ENCODE measurements at places on chromosomes 4 and X. TPM values are rescaled to one million over a fixed set of nuclear protein-coding genes. Genes with fewer than 3 reads are reported as not detected.

DNA sequence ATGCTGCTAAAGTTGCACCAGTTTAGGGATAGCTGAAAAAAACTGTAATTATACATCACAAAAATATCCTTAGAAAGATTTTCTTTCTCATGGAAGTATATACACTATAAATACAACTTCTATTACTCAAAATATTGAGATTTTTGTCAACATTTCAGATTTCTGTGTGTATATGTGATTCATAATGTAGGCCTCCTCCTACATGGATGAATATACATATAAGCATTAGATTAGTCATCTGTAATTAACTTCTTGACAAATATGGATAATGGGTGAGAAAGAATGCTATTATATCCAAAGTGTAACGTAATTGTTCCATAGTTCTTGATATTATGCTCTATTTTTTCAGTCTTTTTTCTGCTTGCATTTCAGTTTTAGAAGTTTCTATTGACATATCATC is 124.9 kb downstream of the CBLL2 start:
- DNase-seq = no peak
- H3K27ac ChIP-seq = no peak overlapping the region
- H3K27me3 ChIP-seq = no peaks in the 10 kb centered on the region
- no peaks in the 10 kb centered on the region for H3K4me1 ChIP-seq

DNA sequence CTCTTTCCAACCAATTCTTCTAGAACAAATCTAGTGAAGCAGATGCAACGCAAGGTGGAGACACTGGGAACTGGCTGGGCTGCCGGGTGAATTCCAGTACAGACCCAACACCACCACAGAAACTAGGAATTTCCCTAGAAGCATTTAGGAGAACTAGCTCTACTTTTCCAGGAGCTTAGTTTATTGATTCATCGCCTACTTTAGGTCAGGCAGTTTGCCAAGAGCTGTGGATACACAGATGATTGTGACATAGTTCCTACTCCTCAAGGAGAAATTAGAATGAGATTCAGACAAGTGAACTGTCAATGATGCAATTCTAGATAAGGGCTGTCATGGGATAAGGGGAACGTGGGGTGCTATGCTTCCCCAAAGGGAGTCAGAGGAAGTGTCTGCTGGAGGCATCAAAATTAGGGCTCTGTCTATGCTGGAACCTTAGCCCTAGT is 350.0 kb downstream of the CAMK2D start:
- H3K4me3 ChIP-seq = no peak overlapping the region
- H3K4me1 ChIP-seq = no peaks in the 10 kb centered on the region
- no peak overlapping the region for H3K27ac ChIP-seq
- H3K36me3 ChIP-seq = no peaks in the 10 kb centered on the region
- H3K27me3 ChIP-seq = no peaks in the 10 kb centered on the region

GRCh38 chr4:109191216-109191615 is 111.2 kb downstream of the COL25A1 start:
- no peaks in the 10 kb centered on the region for H3K4me1 ChIP-seq
- H3K36me3 ChIP-seq = no peaks in the 10 kb centered on the region
- H3K27ac ChIP-seq = no peak overlapping the region
- no peak for DNase-seq
- no peak overlapping the region for H3K4me3 ChIP-seq

DNA sequence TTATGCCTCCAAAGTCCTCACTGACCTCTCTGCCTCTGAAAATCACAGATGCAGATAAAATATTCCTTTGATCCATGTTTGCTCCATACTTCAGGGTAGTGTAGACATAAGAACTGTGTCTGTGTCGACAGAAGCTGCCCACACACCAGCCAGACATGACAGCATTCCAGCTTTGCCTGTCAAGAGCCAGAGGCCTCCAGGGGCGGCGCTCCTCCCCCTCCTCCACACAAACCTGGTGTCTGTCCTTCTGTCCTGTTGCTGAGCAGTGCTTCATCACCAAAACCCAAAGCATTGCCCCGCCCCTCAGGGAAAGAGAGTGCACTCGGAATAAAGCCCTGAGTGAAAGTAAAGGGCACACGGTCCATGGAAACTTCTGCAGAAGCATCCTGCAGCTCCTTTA is 379.4 kb downstream of the FBXW7 start:
- H3K36me3 ChIP-seq = no peaks in the 10 kb centered on the region
- DNase-seq = no peak
- H3K27me3 ChIP-seq = no peaks in the 10 kb centered on the region
- no peak overlapping the region for H3K27ac ChIP-seq
- no peaks in the 10 kb centered on the region for H3K4me1 ChIP-seq

- no peaks in the 10 kb centered on the region for H3K27me3 ChIP-seq
- H3K36me3 ChIP-seq = no peaks in the 10 kb centered on the region
- no peak overlapping the region for H3K4me3 ChIP-seq
- no peak for DNase-seq
- no peaks in the 10 kb centered on the region for H3K4me1 ChIP-seq
These were observed 26.4 kb upstream of the ARSJ start for GRCh38 chr4:114005569-114006442.

- no peak for DNase-seq
- H3K27ac ChIP-seq = no peak overlapping the region
- no peaks in the 10 kb centered on the region for H3K4me1 ChIP-seq
- H3K4me3 ChIP-seq = no peak overlapping the region
- no peaks in the 10 kb centered on the region for H3K36me3 ChIP-seq
These were observed 42.5 kb downstream of the FAAH2 start for GRCh38 chrX:57329008-57329407.

- H3K27ac ChIP-seq = no peak overlapping the region
- no peaks in the 10 kb centered on the region for H3K4me1 ChIP-seq
- H3K4me3 ChIP-seq = no peak overlapping the region
- peaks cover 19% of the 10 kb centered on the region for H3K27me3 ChIP-seq
- H3K36me3 ChIP-seq = no peaks in the 10 kb centered on the region
- no peak for DNase-seq
These were observed 82.0 kb downstream of the GPC4 start for GRCh38 chrX:133333154-133333750.

FGA gene
- 56.1 TPM for total RNA-seq

CSAG1 gene
- not detected for total RNA-seq

SLC16A2 gene
- total RNA-seq = 12.1 TPM

CTAG2 gene
- total RNA-seq = not detected

BANK1 gene
- 20.5 TPM for total RNA-seq

ARAP2 gene
- 32.7 TPM for total RNA-seq

Measured in lung (tissue), 17 donors.